Choroid plexus epithelial cell (primary cell): ENCODE measurements at places on chromosomes 4 and X.

- no peak for DNase-seq
Measured at GRCh38 chr4:136355970-136356369, 1176.3 kb downstream of the PCDH18 start.

GRCh38 chr4:84051639-84052038, 447.5 kb downstream of the NKX6-1 start:
- no peak for DNase-seq

- no peak for DNase-seq
Measured at GRCh38 chr4:24298911-24299310, 285.4 kb downstream of the DHX15 start.

GRCh38 chr4:185082561-185082960, 60.5 kb upstream of the SLC25A4 start:
- DNase-seq, result no peak

- DNase-seq, result no peak
Measured at GRCh38 chr4:139922406-139923024, 231.5 kb downstream of the MAML3 start.

DNA sequence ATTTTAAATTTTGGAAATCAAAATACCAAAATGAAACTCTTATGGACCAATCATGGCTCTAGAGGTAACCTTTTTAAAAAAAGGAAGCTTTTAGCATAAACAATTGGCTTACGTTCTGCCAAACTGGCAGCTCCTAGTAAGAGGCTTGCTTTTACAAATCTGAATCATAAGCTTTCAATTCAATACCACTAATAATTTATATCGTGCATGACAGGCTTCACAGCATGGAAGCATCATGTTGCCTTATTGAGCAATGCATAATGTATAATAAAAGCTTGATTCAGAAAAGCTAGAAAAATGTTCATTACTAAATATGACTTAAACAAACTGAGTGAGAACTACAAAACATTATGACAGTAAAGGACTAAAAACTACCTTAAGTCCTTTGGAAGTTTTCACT, 280.9 kb downstream of the IQCM start:
- DNase-seq, result no peak

GRCh38 chr4:98318521-98318920, 57.3 kb downstream of the RAP1GDS1 start:
- peak; percentile 13 for DNase-seq

DNA sequence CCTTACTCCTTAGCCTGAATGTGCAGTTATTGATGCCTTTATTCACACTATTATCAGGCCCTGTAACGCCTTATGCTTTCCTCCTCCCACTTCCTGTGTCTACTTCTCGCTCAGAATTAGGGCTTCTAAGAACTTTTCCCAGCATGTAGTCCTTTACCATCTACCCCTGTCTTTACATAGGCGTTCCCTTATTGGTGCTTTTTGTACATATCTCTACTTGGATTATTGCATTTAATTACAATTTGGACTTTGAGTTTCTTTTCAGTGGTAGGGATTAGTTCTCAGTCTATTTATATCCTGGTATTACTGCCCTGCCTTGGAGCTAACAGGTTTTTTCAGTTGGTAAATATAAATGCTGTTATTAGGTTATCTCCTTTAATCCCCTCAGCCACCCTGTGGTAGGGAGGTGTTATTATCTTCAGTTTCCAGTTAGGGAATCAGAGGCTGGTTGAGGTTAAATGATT, 84.0 kb downstream of the RBPJ start:
- DNase-seq, result no peak

DNA sequence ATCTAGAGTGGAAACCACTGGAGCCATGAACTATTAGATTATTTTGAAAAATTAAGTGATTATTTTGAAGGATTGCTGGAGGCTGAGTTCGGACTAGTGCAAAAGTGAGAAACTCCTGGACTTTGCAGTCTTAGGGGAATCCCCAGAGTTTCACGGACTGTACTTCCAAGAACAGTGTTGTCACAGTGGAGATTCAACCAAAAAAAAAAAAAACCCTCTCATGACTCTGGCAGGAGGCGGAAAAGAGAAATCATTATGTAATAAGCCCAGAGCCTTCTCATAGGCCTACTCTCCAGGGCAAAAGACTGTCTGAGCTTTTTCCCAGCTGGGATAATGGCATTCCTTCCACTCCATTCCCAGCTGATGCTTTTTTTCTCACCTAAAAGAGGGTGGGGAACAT, 16.8 kb upstream of the C4orf51 start:
- DNase-seq, result no peak

DNA sequence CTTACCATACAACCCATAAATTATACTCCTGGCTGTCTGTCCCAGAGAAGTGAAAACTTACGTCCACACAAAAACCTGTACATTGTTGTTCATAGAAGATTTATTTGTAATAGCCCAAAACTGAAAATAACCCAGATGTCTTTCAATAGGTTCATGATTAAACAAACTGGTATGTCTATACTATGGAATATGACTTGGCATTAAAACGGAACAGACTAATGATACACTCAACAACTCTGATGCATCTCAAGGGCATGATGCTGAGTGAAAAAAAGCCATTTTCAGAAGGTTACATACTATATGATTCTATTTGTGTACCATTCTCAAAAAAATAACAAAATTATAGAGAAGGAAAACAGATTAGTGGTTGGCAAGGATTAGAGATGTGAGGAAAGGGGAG, 11.6 kb upstream of the MND1 start:
- DNase-seq, result no peak

DNA sequence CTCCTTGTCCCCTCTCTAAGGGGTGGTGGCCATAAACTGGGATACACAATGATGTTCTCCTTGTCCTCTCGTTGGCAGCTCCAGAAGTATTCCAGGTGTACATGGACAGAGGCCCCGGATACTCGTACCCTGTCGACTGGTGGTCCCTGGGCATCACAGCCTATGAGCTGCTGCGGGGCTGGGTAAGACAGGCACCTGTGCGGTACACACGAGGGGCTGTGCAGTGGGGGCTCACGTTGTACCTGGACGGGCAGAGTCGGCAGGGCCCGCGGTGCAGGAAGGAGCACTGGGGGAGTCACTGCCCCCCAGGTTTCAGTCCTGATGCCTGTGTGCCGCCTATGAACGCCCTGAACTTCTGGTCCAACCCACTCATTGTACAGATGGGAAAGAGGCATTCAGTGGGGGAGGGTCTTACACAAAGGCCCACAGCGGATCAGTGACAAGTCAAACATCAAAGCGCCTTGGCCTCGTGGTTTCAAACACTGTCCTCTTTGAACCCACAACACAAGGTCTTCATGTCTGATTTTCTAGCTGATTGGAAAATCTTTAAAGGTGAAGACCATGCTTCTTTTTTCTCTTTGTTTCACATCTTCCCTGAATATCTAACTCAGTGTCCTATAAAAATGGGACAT, 261.6 kb downstream of the EVC2 start:
- DNase-seq, result no peak

DNA sequence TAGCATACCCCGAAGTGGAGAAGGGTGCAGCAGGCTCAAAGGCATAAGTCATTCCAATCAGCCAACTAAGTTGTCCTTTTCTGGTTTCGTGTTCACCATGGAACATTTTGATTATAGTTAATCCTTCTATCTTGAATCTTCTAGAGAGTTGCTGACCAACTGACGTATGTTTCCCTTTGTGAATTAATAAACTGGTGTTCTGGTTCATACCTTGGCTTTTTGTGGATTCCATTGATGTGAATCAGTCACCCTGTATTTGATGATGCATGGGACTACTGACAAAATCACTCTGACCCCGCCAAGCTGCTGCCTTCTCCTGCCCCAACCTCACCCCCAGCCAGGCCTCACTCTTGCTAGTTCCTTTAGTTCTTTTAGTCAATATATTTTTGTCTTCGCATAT, 32.7 kb downstream of the F9 start:
- DNase-seq, result no peak

GRCh38 chr4:159764343-159764952, 661.6 kb downstream of the RAPGEF2 start:
- DNase-seq, result peak; percentile 83

DNA sequence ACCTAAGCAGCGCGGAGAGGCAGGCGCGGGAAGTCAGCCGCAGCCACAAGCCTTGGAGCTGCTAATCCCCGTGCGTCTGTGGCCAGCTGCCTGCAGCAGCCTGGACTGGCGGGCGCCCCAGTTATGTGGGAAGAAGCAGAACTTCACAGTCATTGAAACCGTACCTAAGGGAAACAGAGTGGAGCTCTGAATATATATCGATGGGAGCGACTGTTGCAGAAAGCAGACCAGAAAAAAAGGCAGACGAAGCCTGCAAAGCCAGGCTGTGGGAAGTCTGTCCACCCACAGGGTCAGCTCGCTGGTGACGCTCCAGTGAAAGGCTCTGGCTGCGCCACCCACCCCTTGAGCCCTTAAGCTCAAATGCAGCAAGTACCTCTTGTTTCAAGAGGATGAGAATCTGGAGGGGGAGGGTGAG, 24.7 kb downstream of the KCNE5 start:
- DNase-seq, result peak; percentile 26

DNA sequence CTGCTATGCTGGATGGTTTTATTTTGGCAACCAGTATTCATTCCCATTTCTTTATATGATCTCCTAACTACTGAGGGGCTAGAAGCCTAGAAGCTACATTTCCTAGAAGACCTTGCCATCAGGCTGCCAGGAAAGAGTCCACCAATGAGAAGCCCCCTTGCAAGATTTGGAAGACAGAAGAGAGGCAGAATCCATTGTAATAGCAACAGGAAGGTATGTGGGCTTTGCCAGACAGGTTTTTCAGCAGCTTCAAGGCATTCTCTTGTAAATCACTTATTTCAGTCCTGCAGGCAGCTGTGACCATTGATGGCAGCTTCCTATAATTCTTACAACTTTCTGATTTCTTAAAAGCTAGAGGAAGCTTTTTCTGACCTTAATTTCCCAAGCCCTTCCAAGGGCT, 148.3 kb upstream of the NHS start:
- DNase-seq, result no peak

DNA sequence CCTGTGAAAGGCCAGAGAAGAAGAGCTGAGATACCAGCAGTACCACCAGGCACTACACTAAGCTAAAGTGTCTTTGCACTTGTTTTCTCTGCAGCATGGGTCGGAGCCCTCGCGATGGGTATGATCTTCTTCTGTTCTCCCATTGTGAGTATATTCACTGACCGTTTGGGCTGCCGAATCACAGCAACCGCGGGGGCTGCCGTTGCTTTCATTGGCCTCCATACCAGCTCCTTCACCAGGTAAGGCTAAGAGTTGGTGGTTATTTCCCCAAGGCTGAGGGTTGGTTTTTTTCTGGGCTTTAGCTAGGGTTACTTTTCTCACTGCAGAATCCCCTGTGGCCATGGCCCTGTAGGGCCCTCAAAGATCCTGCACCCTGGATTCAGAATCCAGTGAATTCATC, 93.5 kb downstream of the RLIM start:
- DNase-seq, result no peak

GRCh38 chr4:27836523-27836922, 975.9 kb downstream of the STIM2 start:
- peak; percentile 6 for DNase-seq

GRCh38 chr4:38107818-38108217, 147.6 kb downstream of the PTTG2 start:
- no peak for DNase-seq

- no peak for DNase-seq
Measured at GRCh38 chr4:144316869-144317268, 176.4 kb upstream of the GYPA start.

DNA sequence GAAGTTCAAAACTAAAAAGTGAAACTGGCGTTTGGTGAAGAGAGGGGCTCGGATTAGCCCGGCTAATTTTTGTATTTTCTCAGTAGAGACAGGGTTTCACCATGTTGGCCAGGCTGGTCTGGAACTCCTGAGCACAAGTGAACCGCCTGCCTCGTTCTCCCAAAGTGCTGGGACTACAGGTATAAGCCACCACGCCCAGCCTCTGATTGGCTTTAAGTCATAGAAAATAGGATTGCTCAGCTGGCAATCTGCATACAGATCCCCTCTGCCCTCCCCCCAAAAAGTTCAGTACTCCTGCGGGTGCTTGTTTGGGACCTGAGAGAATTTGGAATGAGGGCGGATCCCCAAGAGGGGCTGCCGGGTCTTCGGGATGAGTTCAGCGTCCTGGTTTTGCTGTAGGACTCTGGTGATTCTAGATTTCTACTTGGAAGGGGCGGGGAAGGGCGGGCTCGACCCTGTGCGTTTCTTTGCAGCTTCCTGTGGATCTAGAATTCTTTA, 537 bp upstream of the PRKX start:
- no peak for DNase-seq

GRCh38 chr4:27318740-27319139, 458.1 kb downstream of the STIM2 start:
- DNase-seq, result peak; percentile 5

DNA sequence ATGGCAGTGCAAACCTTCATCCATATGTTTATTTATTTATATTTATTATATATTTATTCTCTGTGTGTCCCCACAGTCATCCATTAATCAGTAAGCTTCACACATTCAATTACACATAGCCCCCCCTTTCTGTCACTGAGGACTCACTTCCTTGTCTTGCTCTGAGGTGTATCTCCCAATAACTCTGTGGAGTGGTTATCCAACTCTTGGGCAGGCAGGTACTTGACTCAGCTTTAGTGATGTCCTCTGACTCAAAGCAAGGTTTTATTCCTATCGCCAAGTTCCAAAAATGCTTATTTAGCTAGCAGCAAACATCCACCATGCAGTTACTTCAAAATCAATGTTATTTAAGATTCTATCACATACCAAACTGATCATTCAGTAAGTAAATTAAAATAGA, 25.2 kb upstream of the NDP start:
- DNase-seq, result no peak

- DNase-seq, result peak; percentile 28
Measured at GRCh38 chrX:13863324-13863723, 46.4 kb upstream of the GPM6B start.

- DNase-seq, result peak; percentile 16
Measured at GRCh38 chrX:132636080-132636479, 147.2 kb upstream of the MBNL3 start.
